ENCODE measurements at places on chromosomes 11 and 22. TPM values are rescaled to one million over a fixed set of nuclear protein-coding genes. Genes with fewer than 3 reads are reported as not detected.

The DLG2 gene
- total RNA-seq: 0.36 TPM

DNA sequence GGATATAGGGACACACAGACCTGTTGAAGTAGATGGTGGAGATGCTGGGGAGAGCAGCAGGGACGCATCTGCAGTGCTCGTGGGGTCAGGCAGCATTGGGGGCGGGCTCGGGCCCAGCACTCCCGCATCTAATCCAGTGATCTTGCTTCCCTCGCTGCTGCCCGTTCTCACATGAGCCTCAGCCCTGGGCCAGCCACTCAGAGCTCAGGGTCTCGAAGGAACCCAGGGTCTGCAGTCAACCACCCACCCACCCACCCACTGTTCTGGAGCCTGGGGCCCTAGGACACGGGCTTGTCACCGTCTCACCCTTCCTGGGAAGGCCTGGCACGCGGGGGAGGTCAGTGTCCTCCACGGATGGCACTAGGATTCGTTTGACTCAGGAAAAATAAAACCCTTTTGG lies 406.0 kb downstream of the TBC1D22A start:
- H3K4me1 ChIP-seq: no peaks in the 10 kb centered on the region
- H3K4me3 ChIP-seq: no peak overlapping the region
- H3K27ac ChIP-seq: no peak overlapping the region
- H3K27me3 ChIP-seq: no peaks in the 10 kb centered on the region

DNA sequence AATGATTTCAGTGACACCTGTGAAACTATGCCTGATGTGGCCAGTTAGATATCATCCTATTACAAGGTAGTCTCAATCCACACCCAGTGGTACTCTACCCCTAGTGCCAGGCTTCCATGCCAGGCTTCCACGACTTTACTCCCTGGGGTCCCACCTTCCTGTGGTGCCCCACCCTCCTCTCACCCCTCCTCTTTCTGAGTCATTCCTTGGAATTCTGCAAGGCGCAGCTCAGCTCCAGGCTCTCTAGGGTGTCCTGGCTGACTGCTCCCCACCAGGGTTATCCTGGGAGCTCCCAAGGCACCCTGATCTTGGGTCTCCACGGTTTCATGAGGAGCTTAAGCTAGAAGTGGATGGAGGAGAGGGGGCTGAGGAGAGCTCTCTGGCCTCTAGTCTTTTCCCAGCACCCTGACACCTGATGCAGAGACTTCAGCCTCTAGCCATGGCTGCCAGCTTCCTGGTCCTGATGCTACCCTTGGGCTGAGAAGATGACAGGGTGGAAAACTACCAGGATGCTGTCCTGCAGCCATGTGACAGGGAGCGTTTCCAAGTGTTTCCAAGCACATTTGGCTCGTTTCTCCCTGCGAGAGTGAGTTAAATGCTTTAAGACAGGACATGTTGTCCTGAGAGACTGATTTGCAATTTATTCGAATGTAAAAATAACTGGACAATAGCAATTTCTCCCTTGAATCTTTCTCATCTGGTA lies 1461.2 kb downstream of the TBC1D22A start:
- H3K27ac ChIP-seq: no peak overlapping the region
- no peak for DNase-seq
- no peaks in the 10 kb centered on the region for H3K27me3 ChIP-seq
- H3K4me1 ChIP-seq: no peaks in the 10 kb centered on the region

GRCh38 chr22:37549704-37550059 lies 10.6 kb upstream of the CDC42EP1 start:
- DNase-seq: peak; percentile 50
- H3K4me3 ChIP-seq: no peak overlapping the region
- H3K27ac ChIP-seq: no peak overlapping the region
- peaks cover 37% of the 10 kb centered on the region for H3K4me1 ChIP-seq
- H3K27me3 ChIP-seq: no peaks in the 10 kb centered on the region

DNA sequence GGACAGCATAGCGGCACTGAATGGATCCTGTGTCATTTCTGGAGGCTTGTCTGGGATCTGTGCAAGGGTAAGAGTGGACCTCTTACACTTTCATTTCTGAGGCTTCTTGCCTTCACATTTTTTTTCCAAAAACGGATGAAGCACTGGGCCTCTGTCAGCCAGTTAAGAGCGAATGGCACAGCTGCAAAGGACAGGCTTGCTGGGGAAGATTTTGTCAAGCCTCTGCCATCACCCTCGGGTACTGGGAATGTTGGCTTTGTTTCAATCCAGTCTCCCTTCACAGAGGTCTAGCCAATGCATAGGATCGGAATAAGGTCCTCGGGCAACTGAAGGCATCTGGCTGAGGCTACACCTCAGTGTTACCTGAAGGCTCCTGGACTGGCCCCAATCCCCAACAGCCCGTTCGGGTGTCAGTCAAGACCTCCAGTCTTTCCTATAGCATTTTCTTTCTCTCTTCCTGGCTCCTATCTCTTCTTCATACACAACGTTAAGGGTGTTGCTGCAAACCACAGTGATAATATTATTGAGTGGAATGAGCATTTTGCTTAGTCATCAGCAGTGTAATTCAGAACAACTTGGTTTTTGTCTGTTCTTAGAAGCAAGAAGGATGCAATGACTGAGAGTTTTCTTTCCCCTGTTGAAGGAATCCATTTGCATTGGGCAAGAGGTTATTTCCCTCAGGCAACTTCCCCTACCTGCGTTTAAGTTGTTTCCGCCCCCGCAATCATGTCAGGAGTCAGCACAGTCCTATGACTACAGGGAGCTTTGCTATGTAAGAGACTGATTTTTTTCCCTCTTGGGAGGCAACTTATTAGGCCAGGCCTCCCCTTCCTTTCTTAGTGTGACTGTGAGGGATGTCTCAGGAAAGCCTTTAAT lies 22.8 kb downstream of the NPAT start:
- peaks cover 16% of the 10 kb centered on the region for H3K36me3 ChIP-seq
- peaks cover 3% of the 10 kb centered on the region for H3K4me1 ChIP-seq
- H3K27me3 ChIP-seq: no peaks in the 10 kb centered on the region
- DNase-seq: peak; percentile 68
